ENCODE measurements at places on chromosomes 5 and 9.
A peak's percentile ranks its signal among the peaks of the same experiment; 100 is the strongest.

DNA sequence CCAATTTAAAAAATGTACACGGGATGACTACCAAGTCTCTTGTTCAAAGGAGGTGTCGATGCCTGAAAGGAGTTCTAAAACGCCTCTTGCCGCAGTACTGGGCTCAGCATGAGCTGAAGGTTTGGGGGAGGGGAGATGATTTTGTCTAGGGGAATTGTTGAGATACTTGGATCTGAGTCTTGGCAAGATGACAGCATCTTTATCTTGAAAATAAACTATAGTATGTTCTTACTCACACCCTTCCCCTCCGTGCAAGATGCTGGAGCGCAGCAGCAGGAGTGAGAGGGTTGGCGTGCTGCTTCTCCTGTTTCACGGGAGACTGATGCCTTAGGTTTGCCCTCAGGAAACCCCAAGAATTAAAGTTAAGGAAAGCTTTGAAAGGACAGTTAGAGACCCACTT, 47.3 kb downstream of the FAM78A start:
- peak; percentile 4 for DNase-seq

DNA sequence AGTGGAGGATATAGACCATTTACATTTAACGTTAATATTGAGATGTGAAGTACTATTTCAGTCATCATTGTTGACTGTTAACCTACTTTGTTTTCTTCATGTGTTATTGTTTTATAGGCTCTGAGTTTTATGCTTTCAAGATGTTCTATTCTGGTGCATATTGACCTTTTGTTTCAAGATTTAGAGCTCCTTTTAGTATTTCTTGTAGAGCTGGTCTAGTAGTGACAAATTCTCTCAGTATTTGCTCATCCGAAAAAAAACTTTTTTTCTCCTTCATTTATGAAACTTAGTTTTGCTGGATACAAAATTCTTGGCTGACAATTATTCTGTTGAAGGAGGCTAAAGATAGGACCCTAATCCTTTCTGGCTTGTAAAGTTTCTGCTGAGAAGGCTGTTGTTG, 91.3 kb downstream of the INVS start:
- DNase-seq, result no peak

- DNase-seq, result no peak
Observed at GRCh38 chr5:147450606-147451005, 59.3 kb downstream of the DPYSL3 start.

DNA sequence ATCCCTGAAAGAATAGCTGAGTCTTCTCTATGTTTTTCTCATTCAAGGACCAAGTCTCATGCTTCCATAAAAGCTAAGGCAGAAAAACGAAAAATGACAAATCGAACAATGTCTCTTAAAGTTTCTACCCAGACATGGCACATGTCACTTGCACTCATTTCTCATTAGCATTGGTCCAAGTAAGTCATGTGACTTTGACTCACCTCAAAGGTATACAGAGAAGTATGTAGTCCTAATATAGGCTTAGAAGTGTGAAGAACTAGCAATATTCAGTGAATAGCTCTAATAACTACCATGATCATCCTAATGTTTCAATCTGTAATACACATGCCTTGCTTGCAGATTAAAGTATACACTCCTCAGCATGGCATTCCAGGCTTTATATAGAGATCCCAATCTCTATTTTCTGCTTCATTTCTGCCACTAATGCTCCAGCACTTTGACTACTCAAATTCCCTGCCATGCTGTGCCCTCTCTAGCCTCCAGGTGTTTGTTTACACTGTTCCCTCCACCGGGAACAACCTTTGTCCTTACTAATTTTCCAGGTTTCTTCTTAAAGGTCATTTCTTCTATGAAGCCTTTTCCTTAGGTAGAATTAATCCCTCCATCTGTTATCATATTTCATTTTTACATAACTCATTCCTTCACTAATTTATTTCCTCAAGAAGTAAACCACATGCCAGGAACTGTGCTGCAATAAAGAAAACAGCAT, 98.9 kb downstream of the CEMIP2 start:
- DNase-seq, result no peak

- DNase-seq, result no peak
Observed at GRCh38 chr5:142215915-142216681, 107.5 kb downstream of the NDFIP1 start.

GRCh38 chr9:133423216-133423615, 1.0 kb downstream of the ADAMTS13 start:
- no peak for DNase-seq

- peak; percentile 85 for DNase-seq
Observed at GRCh38 chr9:97984188-97985057, 1.3 kb downstream of the ANP32B start.

Data from stimulated activated CD8-positive, alpha-beta memory T cell treated with anti-CD3 and anti-CD28 coated beads, Interleukin-4, amount 100 ng/mL, for 48 hours (primary cell).